Midbrain (tissue), 1 donor: ENCODE measurements at places on chromosomes 2 and 18.

DNA sequence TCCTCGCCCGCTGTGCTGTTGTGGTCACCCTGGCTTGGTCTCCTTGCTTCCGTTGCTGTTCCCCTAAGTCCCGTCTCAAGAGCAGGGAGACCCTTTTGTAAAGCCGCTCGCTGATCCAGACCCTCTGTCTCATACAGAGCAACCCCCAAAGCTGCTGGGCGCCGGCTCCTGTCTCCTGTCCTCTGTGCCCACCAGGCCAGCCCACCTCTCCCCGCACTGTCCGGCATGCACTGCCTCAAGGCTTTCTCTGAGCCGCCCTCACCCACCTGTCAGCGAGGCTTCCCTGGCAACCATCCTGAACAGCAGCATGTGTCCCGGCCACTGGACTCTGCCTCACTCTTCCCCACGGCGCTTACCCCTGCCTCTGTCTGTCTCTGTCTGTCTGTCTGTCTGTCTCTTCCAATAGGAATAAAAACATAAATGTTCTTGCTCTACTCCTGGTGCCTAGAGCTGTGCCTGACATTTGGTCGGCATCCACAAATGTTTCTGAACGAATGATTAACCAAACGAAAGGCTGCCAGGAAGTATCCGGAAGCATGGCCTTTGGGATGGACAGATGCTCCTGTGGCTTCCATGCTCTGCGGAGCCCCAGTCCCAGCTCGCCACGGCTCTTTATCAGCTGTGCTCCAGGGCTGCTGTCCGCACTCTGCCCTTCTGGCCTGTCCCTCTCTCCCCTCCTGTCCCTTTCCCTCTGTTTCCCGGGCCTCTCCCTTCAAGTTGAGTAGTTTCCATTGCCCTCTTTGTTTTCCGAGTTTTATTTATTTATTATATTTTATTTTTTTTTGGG lies 7.8 kb downstream of the COLEC11 start:
- no peak for DNase-seq

DNA sequence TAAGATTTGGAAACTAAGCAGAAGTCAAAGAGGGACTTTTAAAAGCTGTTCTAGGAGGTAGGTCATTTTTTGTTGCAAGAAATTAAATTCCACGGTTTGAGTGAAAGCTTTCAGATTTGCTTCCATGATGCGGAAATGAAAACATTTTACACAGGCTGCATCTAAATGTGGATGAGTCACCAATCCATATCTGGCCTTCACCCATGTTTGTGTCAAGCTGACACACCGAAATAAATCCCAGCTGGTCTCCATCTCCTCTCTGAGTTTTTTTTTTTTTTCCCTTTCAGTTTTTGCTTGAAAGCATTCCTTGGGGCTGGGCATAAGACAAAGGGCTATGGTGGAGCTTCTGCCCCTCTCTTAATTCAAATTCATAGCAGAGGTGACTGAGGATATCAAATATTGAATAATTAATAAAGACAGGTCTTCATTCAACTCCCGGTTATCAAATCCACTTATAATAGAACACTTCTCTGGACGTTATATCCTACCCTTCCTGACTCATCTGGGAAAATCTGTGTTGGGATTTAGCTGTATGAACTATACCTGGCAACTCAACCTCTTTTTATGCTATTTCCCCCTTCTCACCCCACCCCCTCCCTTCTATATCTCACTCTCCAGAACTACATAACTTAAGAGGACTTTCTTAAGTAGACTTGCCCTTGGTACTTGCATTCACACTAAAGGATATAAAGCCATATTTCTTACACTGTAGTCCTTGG lies 558.3 kb upstream of the GCFC2 start:
- DNase-seq: no peak

DNA sequence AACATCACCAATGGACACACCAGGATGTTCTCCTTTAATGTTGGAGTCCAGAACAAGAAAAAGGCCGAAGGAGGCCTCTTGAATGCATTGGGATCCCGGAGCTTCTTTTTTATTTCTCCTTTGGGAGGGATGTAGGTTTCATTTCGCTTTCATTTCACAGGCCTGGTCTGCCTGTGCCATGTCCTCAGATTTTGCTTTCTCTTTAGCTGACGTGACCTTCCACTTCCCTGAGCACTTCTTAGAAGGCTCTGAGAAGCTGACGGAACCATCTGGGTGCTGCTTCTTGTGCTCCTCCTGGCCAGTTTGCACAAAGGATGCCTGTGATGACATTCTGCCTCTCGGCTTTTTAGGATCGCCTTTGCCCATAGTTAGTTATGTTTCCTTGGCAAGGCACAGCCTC lies 15.1 kb upstream of the MBOAT2 start:
- no peak for DNase-seq

GRCh38 chr2:216678098-216678465 lies 17.3 kb downstream of the IGFBP5 start:
- no peak for DNase-seq
